ENCODE measurements at places on chromosomes 16 and 17.

DNA sequence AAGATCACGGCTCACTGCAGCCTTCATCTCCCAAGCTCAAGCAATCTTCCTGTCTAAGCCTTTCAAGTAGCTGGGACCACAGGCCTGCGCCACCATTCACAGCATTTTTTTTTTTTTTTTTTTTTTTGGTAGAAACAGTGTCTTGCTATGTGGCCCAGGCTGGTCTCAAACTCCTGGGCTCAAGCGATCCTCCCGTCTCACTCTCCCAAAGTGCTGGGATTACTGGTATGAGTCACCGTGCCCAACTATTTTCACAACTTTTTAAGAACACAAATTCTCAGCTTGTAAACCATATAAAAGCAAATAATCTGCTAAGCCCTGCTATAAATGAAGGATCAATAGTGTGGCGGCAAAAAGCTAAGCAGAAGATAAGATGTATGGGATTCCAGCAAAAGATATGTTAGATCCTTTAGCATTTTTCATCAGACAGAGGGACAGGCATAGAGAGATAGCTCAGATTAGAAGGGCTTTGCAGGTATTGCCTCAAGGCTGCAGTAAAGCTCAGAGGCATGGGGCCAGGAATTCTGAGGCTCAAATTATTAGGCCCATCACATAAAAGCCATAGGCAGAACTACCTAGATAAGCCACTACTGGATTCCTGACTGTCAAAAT is 55.1 kb downstream of the EMP2 start:
- DNase-seq, result no peak

GRCh38 chr16:2170080-2170479 is 14.5 kb downstream of the TRAF7 start:
- DNase-seq, result no peak

DNA sequence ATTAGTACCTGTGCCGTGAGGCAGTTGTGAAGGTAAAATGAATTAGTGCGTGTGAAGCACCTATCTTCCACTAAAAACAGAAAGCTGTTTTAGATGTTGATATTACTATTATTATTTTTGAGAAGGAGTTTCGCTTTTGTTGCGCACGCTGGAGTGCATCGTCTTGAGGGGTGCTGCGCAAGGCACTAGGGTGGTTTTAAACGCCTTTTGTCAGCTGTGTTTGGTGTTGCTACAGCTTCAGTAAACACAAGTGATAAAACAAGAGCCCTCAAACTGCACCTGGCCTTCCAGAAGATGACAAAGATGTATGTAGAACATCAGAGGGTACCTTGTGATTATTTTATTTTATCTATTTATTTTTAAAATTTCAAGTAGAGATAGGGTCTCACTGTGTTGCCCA is 38.2 kb downstream of the PLCG2 start:
- DNase-seq, result no peak

- no peak for DNase-seq
Observed at GRCh38 chr17:21289902-21290571, 5.5 kb downstream of the MAP2K3 start.

GRCh38 chr17:68197997-68198930 is 49.6 kb upstream of the AMZ2 start:
- no peak for DNase-seq

GRCh38 chr17:8264836-8265542 is 15.9 kb downstream of the PFAS start:
- DNase-seq, result no peak

GRCh38 chr16:89219365-89219764 is 1.9 kb downstream of the ZNF778 start:
- no peak for DNase-seq

GRCh38 chr16:29985271-29985811 is 10.1 kb downstream of the HIRIP3 start:
- no peak for DNase-seq

DNA sequence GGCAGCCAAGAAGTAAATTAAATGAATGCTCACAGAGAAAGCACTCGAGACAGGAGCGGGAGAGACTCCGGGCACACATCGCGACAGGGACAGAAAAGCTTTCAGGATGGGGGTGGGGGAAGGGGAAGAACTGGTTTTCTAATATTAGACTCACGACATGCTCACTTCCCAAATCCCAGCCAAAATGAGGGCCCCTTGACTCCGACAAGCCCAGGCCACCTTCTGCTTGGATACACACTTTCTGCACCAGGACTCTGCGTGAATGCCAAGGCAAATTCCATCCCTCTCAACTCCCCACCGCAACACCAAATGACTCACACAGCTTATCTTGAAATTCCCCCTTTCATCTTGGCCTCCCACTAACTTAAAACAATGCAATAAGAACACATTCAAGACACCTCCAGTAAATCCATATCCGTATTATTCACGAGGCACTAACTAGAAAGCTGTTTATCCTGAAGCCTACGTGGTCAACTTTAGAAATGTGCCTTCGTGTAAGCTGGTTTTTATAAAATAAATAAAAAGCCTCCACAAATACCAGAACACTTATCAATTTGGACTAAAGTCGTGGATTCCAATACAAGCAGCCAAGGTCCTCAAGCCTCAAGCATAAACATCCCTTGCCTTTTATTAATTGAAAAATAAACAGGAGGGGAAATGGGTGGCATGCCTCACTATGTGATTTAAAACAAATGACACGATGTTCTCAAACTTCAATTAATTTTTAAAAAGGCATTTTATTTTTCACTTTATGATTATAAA is 46.1 kb downstream of the NXN start:
- DNase-seq, result peak; percentile 83

DNA sequence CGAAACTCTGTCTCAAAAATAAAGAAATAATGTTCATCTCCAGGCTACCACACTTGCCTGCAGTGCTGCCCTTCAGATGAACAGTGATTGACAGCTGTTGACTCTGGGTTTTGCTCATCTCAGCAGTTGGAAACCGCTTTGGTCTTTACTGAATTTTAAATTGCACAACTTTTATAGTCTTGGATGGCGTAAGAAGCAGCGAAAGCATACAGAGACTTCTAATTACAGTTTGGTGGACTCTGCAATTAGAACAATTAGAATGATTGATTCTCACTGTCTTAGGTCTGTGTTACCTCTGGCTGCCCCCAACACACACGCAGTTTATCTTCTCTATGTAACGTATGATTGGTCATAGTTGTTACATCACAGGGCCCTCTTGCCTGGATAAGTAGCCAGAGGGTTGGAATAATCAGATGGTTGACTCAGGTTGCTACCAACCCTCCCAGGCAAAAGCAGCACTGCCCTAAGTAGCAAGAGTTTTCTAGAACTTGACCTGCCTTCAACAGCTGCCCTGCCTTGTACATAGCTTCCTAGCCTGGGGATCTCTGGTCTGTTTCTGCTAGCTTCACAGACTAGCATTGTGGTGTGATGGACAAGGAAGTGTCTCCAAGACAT is 1.9 kb upstream of the NAT9 start:
- no peak for DNase-seq

- no peak for DNase-seq
Observed at GRCh38 chr17:61335845-61336655, 63.6 kb upstream of the TBX2 start.

DNA sequence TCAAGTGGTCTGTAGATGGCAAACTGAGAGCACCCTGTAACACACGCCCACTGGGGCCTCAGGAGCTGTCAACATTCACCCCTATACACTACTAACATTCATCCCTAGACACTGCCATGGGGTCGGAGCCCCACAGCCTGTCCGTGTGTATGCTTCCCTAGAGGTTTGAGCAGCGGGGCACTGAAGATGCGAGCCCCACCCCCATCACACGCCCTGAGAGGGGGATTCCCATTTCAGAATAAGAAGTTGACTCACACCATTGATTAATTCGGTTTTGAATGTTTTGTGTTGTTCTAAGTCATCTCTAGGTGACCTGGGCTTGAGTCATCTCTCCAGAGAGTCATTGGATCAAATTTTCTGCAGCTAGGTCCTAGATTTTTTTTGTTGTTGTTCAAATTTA is 37.3 kb upstream of the MMD start:
- peak; percentile 54 for DNase-seq

- no peak for DNase-seq
Observed at GRCh38 chr16:10625595-10626357, 45.4 kb upstream of the EMP2 start.

- DNase-seq, result no peak
Observed at GRCh38 chr16:85466304-85466700, 146.8 kb upstream of the GSE1 start.

- DNase-seq, result no peak
Observed at GRCh38 chr17:63611354-63611753, 10.7 kb downstream of the TACO1 start.

GRCh38 chr16:12659871-12660270 is 143.8 kb downstream of the CPPED1 start:
- DNase-seq, result no peak

GRCh38 chr16:30092373-30093010 is 768 bp upstream of the TBX6 start:
- DNase-seq, result peak; percentile 60

GRCh38 chr17:36592316-36592715 is 637 bp downstream of the DHRS11 start:
- no peak for DNase-seq

- peak; percentile 55 for DNase-seq
Observed at GRCh38 chr17:76446449-76447231, 6.3 kb downstream of the UBE2O start.

- DNase-seq, result peak; percentile 38
Observed at GRCh38 chr17:9817086-9817485, 4.8 kb downstream of the GSG1L2 start.

GRCh38 chr17:64306850-64307463 is 43.9 kb upstream of the TEX2 start:
- peak; percentile 76 for DNase-seq

DNA sequence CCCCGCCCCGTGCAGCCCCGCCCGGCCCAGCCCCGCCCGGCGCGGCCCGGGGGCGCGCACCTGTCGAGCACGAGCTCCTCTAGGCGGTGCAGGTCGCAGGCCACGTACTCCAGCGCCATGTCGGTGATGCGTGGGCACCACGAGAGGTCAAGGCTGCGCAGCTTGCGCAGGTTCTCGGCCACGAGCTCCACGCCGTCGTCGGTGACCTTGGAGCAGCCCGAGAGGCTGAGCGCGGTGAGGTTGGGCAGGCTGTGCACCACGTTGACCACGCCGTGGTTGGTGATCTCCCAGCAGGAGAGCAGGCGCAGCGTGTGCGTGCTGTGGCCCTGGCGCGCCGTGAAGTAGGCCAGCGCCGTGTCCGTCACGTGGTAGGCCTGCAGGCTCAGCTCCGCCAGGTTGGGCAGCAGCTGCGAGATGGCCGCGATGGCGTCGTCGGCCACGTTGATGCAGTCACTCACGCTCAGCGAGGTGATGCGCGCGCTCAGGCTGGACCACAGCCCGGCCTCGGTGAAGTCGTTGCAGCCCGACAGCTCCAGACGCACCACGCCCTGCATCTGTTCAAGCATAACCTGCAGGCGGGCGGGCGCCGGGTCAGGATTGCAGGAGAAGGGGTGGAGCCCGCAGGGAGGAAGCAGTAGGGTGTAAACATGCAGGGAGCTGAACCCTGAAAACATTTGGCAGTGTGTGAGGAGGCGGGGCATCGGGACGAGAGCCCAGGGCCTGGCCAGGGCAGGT is 5.3 kb upstream of the WDR24 start:
- DNase-seq, result no peak

- DNase-seq, result no peak
Observed at GRCh38 chr17:76531486-76532038, 5.9 kb downstream of the CYGB start.

DNA sequence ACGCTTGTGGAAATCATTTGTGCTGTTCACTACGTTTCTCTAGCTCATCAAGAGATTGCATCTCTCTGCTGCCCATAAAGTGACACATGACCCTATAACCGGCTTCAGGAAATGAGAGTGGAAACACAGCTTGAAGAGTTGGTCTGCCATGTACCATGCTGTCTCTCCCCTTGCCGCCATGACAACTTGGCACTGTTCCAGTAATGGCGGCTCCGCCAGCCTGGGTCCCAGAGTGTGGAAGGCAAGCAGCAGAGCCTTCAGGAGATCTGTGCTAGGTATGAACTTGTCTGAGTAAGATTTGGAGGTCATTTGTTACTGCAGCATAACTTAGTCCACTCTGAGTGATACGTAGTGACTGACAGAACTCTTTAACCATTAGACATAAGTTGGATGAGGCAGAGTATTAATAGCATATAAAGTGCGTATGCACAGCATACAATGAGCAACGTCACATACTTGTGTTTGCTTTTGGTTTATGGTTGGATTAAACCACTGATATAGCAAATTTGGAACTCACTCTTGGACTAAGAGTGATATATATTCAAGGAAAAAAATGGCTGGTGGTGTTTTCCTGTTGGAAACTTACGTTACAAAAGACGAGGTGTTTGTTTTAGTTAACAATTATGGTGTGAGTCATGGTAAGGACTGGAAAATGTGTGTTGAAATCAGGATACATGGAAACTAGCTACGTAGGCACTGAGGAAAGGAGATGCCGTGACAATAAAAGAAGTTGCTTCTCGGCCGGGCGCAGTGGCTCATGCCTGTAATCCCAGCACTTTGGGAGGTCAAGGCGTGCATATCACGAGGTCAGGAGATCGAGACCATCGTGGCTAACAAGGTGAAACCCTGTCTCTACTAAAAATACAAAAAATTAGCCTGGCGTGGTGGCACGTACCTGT is 24.4 kb upstream of the PMP22 start:
- no peak for DNase-seq

- no peak for DNase-seq
Observed at GRCh38 chr17:71658996-71659395, 461.8 kb upstream of the SOX9 start.

GRCh38 chr17:41919165-41919817 is 540 bp upstream of the ACLY start:
- DNase-seq, result no peak

DNA sequence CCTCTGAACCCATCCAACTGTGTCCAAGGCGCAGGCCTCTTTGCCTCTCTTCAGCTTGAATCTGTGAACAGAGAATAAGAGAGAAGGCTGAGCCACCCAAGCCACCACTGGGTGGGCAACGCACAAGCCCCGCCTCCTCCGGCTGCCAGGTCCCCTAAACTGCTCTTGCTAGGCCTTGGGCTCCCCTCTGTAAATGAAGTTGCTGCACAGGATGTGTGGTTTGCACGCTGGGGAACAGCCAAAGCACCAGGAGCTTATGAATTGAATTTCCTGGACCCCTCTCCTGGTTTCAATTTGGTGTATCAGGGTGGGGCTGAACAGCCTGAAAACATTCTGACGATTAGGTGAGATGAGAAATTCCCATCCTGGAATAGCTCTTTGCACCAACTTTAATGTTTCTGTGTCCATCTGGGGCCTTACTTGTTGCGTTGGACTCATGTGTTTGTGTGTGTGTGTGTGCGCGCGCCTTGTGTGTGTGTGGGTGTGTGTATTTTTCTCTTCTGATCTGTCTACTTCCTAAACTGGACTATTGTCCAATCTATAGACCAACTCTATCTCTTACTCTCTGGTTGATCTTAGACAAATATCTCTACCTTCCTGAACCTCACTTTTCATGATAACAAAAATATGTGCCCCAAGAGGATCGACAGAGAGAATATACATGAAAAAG is 2.3 kb downstream of the CCL1 start:
- DNase-seq, result no peak

- DNase-seq, result no peak
Observed at GRCh38 chr17:49505854-49506253, 10.8 kb downstream of the NGFR start.

- DNase-seq, result no peak
Observed at GRCh38 chr17:52930145-52930544, 771.6 kb upstream of the CA10 start.

- peak; percentile 16 for DNase-seq
Observed at GRCh38 chr17:29341726-29342125, 47.8 kb upstream of the NUFIP2 start.

- no peak for DNase-seq
Observed at GRCh38 chr16:87880117-87880696, 10.9 kb upstream of the SLC7A5 start.

GRCh38 chr17:78294776-78295175 is 63.3 kb downstream of the TMEM235 start:
- DNase-seq, result no peak

- no peak for DNase-seq
Observed at GRCh38 chr17:7580604-7581575, 1.5 kb downstream of the CD68 start.
